T-cell (primary cell): ENCODE measurements at places on chromosomes 7 and 10.

- DNase-seq: no peak
These were observed 20.7 kb downstream of the PLPP4 start for GRCh38 chr10:120477743-120478141.

DNA sequence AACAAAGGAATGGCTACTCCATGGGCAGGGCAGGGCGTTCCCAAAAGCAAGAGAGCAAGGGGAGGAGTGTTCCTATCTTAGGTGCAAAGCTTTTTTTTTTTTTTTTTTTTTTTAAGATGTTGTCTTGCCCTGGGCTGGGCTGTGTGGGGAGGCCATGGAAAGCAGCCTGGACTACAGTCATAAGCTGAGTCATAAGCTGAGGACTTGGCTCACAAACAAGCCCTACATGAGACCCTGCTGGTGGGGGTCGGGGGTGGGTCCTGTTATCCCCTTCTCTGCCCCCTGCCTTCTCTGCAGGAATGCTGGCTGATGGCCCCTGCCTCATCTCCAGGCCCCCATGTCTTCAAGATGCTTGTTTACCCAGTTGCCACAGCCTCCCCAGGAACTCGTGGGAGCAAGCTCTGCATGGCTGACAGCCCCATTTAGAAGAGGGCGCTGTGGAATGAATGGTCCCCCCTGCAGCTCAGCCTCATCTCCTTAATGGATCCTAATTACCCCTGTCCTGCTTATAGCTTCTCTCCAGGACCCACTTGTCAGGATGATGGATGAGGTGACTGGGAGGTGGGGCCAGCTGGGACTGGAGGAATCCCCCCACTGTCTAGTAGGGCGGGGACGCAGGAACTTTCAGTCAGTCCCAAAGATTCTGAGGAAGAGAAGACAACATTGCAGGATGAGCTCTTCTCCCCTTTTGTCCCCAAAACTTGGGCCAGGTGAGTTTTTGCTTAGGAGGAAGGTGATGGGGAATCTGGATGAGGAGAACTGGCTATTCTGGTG lies 340.8 kb upstream of the PODXL start:
- DNase-seq: no peak

DNA sequence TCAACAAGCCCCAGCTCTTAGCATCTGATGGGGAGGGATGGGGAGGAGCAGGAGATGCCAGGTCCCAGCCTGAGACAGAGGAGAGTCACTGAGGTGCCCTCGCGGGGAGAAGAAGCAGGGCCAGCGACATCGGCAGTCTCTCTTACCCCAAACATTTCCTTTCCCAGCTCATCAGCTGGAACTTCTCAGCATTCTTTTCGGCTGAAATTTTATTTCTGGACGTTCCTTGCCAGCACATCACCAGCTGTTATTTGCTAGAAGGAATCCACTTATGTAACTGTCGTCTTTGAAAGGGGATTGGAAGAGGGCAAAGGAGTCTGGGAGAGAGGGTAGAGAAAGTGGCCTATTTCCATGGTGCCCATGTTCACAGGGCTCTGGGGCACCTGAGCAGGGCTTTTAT lies 101.0 kb upstream of the SHH start:
- DNase-seq: no peak

- DNase-seq: no peak
These were observed 3.3 kb downstream of the MINPP1 start for GRCh38 chr10:87507879-87508483.

- DNase-seq: no peak
These were observed 7.4 kb downstream of the IFIT3 start for GRCh38 chr10:89335226-89335625.

- DNase-seq: no peak
These were observed 20.7 kb downstream of the GARIN1A start for GRCh38 chr7:128692623-128693270.

DNA sequence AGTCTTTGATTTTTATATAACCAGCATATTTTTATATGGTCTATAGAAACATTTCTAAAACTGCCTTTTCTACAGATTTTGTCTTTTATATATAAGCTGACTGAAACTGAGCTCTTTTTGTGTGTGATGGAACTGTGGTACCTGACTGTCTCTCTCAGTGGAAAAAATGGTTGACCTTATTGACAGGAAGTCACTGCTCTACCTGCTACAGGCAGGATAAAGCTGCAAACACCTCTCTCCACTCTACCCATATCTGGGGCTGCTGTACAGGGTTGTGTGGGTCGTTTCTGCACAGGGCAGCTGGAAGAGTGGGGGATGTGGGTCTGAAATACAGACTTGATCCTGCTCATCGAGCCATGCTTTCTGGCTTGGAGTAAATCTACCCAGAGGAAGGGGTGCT lies 48.5 kb downstream of the BBS9 start:
- DNase-seq: no peak

- no peak for DNase-seq
These were observed 846 bp upstream of the CALML5 start for GRCh38 chr10:5500162-5500670.

- DNase-seq: no peak
These were observed 227.0 kb downstream of the DKK1 start for GRCh38 chr10:52541006-52541473.

GRCh38 chr10:113498997-113499396 lies 53.9 kb upstream of the HABP2 start:
- DNase-seq: no peak

- DNase-seq: no peak
These were observed 11.0 kb downstream of the RPS24 start for GRCh38 chr10:78044699-78045098.

DNA sequence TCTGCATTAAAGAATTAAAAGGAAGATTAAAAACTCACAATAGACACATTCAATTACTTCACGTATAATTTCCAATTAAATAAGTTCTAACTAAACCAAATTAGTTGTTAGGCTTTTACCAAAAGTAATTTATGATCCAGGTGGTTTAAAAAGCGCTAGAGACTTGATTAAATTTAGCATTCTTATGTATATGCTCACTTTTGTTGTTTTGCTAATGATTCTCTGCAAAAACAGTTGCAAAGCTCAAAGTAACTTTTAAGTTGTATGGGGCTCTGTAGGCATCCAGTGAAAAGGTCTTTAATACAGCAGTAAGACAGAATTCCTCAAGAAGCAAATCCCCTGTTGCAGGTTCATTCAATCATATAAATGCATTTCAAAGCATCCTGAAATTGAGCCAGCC lies 15.5 kb upstream of the PNPLA8 start:
- no peak for DNase-seq

- no peak for DNase-seq
These were observed 21.0 kb upstream of the C10orf90 start for GRCh38 chr10:126691456-126691855.

GRCh38 chr10:84784749-84785148 lies 456.4 kb downstream of the CCSER2 start:
- no peak for DNase-seq

DNA sequence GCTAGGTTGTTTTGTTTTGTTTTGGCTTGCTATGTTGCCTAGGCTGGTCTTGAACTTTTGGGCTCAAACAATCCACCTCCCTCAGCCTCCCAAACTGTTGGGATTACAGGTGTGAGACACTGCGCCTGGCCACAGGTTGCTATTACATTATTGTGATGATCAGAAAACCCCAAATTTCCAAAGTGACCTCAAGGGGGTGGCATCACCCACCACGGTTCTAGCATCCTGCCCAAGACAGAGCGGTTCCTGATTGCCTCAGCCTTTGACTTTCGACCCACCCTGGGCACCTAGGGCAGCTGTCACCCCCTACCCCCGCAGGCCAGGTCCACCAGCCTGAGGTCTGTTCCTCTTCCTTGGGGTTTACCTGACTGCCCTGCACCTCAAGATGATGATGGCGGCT lies 28.4 kb downstream of the SBDS start:
- no peak for DNase-seq

DNA sequence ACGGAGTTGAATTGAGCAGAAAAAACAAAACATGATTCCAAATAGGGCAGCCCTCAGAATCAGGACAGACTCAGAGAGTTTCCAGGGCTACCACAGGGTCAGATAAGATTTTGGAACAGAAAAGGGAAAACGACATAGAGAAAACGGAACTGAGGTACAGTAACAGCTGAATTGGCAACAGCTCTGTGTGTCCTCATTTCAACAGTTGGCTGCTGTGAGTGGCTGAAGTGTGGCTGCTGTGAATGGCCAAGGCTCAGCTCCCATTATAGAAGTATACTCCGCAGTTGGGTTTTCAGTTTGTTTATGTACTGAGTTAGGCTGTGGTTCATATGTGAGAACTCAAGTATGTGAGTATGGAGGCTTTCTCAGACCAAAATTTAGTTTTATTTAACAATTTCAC lies 32.0 kb downstream of the ANTXRL start:
- DNase-seq: no peak

DNA sequence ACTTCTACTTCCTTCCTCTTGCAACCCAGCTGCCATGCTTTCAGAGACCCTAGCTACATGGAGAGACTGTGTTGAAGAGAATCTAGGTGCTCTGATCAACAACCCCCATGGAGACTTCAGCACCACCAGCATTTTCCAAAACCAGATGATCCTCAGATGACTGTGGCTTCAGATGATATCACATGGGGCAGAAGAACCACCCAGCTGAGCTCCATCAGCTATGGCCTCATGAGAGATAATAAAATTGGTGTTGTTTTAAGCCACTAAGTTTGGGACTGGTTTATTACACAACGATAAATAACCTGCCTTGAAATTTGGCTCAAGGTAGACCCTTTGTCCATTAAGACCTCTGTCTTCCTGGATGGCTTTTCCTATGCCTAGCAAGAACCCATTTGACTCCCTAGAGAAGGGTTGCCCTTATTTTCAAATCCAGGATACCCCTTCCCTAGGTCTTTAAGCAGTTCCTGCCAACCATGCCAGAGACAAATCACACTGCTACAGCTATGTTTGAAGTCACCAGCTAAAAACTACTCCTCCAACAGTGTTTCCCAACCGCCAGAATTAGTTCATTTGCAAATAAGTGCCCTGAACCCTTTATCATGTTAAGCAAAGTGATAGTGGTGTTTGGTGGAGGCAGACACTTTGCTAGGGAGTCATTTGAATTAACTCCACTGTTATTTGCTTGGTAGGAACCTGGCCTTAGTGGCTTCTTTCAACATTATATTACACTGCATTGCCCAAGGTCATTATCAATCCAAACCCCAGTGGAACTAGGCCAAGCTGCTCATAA lies 136.9 kb upstream of the PALS2 start:
- no peak for DNase-seq

GRCh38 chr10:128165536-128165935 lies 39.3 kb upstream of the MKI67 start:
- DNase-seq: no peak

- DNase-seq: no peak
These were observed 109.2 kb downstream of the PPP1R3A start for GRCh38 chr7:113809581-113809980.

GRCh38 chr7:44489955-44490350 lies 505 bp downstream of the NUDCD3 start:
- DNase-seq: peak; percentile 44

DNA sequence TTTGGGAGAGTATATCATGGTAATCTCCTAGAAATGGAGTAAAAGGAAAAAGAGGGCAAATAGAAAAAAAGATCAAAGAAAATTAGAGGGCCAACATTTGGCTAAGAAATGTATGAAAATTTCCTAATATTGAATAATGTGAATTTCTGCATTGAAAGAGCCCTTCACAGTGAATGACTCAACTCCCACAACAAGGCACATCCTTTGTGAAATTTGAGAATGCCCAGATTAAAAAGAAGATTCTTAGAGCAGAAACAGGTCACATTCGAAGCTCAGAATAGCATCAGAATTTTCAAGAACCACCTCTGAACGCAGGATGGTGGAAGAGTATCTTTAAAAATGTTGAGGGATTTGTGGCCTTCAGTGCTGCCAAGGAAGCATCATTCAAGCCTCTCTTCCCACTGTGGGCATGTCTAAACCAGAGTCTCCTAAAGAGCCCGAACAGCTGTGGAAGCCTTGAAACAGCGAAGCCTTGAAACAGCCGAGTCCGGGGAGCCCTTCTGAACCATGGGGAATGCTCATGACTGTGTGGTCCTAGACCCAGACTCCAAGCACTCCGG lies 43.6 kb downstream of the GUSB start:
- DNase-seq: no peak

GRCh38 chr7:49228426-49229098 lies 304.2 kb downstream of the CDC14C start:
- no peak for DNase-seq

- no peak for DNase-seq
These were observed 631.9 kb upstream of the ANKRD30A start for GRCh38 chr10:36493516-36493880.

DNA sequence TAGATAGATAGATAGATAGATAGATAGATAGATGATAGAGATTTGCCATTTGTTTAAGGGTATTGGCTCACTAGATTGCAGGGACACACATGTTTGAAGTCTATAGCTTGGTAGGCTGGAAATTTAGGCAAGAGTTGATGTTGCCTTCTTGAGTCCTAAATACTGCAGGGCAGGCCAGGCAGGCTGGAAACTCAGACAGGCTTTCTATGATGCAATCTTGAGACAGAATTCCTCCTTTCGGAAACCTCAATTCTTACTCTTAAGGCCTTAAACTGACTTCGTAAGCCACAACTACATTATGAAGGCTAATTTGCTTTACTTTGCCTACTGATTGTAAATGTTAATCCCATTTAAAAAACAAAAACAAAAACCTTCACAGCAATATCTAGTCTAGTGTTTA lies 322.9 kb upstream of the AKR1E2 start:
- DNase-seq: no peak

- DNase-seq: no peak
These were observed 72.5 kb downstream of the MICALL2 start for GRCh38 chr7:1386623-1387220.

DNA sequence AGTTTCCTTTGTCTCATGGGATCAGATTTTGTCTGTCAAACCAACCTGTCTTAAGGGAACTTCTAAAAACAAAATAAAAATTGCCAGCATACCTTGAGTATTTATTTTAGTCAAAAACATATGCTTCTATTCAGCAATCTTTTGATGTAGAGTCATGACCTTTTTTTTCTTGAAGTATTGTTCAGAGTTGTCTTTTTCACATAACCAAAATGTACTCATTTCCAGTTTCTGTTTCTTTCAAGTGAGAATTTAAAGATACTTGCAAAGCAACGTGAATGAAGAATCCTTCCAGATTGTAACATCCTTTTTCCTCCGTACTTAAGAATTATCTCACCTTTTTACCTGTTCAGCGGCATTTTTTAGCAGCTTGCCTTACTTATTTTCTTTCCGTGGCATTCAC lies 37.8 kb downstream of the GNAI1 start:
- DNase-seq: no peak

GRCh38 chr10:21756707-21757106 lies 222.7 kb downstream of the MLLT10 start:
- DNase-seq: no peak
